ENCODE measurements at places on chromosomes 7 and 10. TPM values are rescaled to one million over a fixed set of nuclear protein-coding genes. Genes with fewer than 3 reads are reported as not detected.
A peak's percentile ranks its signal among the peaks of the same experiment; 100 is the strongest.

DNA sequence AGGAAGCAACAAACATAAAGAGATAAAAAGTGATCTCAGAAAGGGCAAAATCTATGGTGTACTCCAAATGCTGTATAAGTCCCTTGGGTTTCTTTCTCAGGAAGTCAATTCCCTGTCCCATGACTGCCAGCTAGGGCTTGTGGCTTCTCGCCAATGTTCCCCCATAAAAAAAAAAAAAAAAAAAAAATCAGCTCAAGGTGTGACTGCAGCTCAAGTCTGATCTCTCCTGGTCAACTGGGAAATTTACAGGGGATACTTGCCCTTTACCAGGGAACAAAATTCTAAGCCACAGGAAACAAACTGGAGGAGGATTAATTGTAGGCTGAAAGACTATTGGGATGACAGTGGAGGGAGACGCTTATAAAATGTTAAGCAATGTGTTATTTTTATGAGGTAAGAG, 76.0 kb downstream of the PCGF5 start:
- H3K4me3 ChIP-seq, result no peak overlapping the region
- H3K27ac ChIP-seq, result no peak overlapping the region
- no peak for DNase-seq
- H3K27me3 ChIP-seq, result no peaks in the 10 kb centered on the region
- no peaks in the 10 kb centered on the region for H3K36me3 ChIP-seq

Gene VGF
- not detected for total RNA-seq

DNA sequence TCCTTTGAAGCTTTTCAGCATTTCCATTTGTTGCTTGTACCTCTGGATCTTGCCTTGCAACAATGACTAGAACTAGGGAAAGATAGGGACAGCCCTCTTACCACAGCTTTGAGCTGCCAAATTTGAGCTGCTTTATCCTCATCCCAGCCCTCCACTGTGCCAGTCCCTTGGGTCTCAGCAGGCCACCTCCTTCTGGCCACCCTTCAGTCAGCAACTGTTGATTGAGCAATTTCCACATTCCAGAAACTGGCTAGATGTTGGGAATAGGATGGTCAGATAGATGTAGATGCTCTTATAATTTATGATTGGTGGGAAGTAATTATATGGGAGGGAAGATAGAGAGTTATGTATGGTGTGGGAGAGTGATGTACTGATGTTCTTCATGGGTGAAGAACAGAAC, 100.1 kb downstream of the ST7 start:
- H3K36me3 ChIP-seq, result no peaks in the 10 kb centered on the region
- H3K27ac ChIP-seq, result no peak overlapping the region
- H3K27me3 ChIP-seq, result no peaks in the 10 kb centered on the region
- no peak overlapping the region for H3K4me3 ChIP-seq
- H3K4me1 ChIP-seq, result no peaks in the 10 kb centered on the region

GRCh38 chr7:30091491-30091912, 43.3 kb upstream of the MTURN start:
- no peaks in the 10 kb centered on the region for H3K27me3 ChIP-seq
- H3K36me3 ChIP-seq, result peaks cover under 1% of the 10 kb centered on the region
- no peaks in the 10 kb centered on the region for H3K4me1 ChIP-seq
- H3K27ac ChIP-seq, result no peak overlapping the region

GRCh38 chr7:69635555-69636185, 37.4 kb downstream of the AUTS2 start:
- no peak overlapping the region for H3K4me3 ChIP-seq
- H3K36me3 ChIP-seq, result no peaks in the 10 kb centered on the region
- H3K4me1 ChIP-seq, result no peaks in the 10 kb centered on the region
- no peaks in the 10 kb centered on the region for H3K27me3 ChIP-seq
- H3K27ac ChIP-seq, result no peak overlapping the region

Gene C10orf120
- total RNA-seq, result not detected

DNA sequence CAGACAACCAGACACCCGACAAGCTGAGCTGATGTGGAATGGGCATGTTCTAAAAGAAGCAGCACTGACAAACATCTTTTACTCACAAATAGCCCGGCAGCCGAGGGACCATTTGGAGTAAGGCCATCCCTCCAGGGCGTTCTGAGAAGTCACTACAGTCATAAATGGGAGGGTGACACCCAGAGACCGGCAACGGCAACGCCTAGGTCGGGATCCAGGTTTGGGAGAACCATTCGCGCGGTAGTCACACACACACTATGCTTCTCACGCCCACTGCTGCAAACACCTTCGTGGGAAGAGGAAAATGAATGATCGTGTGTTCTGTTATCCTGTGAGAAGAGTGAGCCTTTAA, 9.8 kb downstream of the TNS3 start:
- H3K36me3 ChIP-seq, result no peaks in the 10 kb centered on the region
- DNase-seq, result no peak
- H3K27ac ChIP-seq, result peak overlapping the region; percentile 56
- H3K27me3 ChIP-seq, result peaks cover 42% of the 10 kb centered on the region
- peaks cover 55% of the 10 kb centered on the region for H3K4me1 ChIP-seq
- no peak overlapping the region for H3K4me3 ChIP-seq

DNA sequence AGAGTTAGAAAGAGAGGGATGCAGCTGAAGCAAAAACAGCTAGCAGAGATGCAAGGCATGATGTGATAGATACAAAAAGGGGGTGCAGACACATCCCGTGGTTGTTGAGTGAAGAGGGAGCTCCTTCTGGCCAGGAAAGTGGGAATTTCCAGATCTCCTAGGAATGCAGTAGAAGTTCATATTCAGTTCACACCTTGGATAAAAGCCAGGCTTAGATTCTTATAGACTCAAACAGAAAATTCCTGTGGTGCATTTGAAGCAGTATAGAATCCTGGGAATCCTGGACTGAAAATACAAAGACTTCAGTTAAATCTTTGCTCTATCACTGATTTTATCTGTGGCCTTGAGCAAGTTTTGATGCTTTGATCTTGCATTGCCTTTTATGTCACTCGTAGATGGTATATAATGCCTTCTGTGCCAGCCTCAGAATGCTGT, 33.9 kb downstream of the SGPL1 start:
- H3K36me3 ChIP-seq, result peaks cover 15% of the 10 kb centered on the region
- H3K27me3 ChIP-seq, result no peaks in the 10 kb centered on the region
- H3K4me3 ChIP-seq, result no peak overlapping the region
- DNase-seq, result no peak
- H3K4me1 ChIP-seq, result peaks cover 22% of the 10 kb centered on the region

- H3K27ac ChIP-seq, result no peak overlapping the region
- H3K36me3 ChIP-seq, result no peaks in the 10 kb centered on the region
- no peak for DNase-seq
- no peak overlapping the region for H3K4me3 ChIP-seq
- no peaks in the 10 kb centered on the region for H3K27me3 ChIP-seq
Observed at GRCh38 chr10:118760265-118760664, 5.5 kb upstream of the CACUL1 start.

- no peaks in the 10 kb centered on the region for H3K27me3 ChIP-seq
- peaks cover 12% of the 10 kb centered on the region for H3K36me3 ChIP-seq
- H3K27ac ChIP-seq, result no peak overlapping the region
- no peak overlapping the region for H3K4me3 ChIP-seq
- no peak for DNase-seq
Observed at GRCh38 chr7:114997487-114998404, 75.9 kb downstream of the MDFIC start.

DNA sequence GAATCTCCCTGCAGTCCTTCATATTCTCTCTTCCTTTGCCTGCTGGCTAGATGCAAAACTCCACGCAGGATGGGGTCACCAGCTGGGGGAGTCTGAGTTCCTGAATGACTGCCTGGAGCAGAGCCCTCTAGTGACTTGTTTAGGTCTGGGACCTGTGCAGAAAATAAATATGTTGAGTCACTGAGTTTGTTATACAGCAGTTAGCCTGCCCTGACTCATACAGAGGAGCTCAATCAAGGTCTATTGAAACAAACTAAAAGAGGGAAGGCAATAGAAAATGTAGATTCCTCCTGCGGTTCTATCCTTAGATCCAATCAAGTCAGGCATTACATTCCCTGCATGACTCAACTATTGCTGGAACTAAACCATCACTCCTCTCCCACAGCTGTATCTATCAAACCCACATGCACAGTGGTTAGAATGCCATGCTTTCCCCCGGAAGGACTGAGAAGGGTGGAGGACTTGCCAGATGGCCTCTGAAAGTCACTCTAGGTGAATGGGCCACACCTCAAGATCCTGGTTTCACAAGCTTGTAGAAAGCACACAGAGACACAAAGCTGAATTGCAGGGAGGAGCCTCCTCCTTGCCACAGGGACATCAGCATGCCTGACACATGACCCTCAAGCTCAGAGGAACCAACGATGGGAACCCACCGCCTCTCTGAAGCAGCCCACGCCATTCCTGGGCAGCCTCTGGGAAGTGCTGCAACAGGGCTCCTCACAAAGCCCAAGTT, 73.9 kb downstream of the SH3PXD2A start:
- DNase-seq, result no peak
- no peaks in the 10 kb centered on the region for H3K36me3 ChIP-seq
- peak overlapping the region; percentile 91 for H3K27ac ChIP-seq
- H3K27me3 ChIP-seq, result no peaks in the 10 kb centered on the region

Gene ABCA13
- 0.38 TPM for total RNA-seq

Gene MTPN
- total RNA-seq, result 182 TPM

- H3K36me3 ChIP-seq, result peaks cover 80% of the 10 kb centered on the region
- no peak for DNase-seq
- H3K27ac ChIP-seq, result no peak overlapping the region
- no peaks in the 10 kb centered on the region for H3K27me3 ChIP-seq
- H3K4me3 ChIP-seq, result no peak overlapping the region
Observed at GRCh38 chr7:1540776-1541271, 10.3 kb downstream of the MAFK start.

- no peaks in the 10 kb centered on the region for H3K36me3 ChIP-seq
- DNase-seq, result no peak
- H3K27me3 ChIP-seq, result no peaks in the 10 kb centered on the region
- peak overlapping the region; percentile 49 for H3K27ac ChIP-seq
- H3K4me3 ChIP-seq, result peak overlapping the region; percentile 50
Observed at GRCh38 chr10:17348011-17348500, 106.3 kb downstream of the ST8SIA6 start.

Gene VAX1
- 0.13 TPM for total RNA-seq

GRCh38 chr7:82745820-82746219, 302.2 kb upstream of the CACNA2D1 start:
- no peaks in the 10 kb centered on the region for H3K27me3 ChIP-seq
- no peak overlapping the region for H3K4me3 ChIP-seq
- H3K36me3 ChIP-seq, result no peaks in the 10 kb centered on the region
- no peak for DNase-seq
- H3K4me1 ChIP-seq, result no peaks in the 10 kb centered on the region

- H3K4me1 ChIP-seq, result no peaks in the 10 kb centered on the region
- no peaks in the 10 kb centered on the region for H3K27me3 ChIP-seq
- DNase-seq, result no peak
- no peaks in the 10 kb centered on the region for H3K36me3 ChIP-seq
- no peak overlapping the region for H3K27ac ChIP-seq
Observed at GRCh38 chr10:111429288-111430028, 352.6 kb downstream of the ADRA2A start.

DNA sequence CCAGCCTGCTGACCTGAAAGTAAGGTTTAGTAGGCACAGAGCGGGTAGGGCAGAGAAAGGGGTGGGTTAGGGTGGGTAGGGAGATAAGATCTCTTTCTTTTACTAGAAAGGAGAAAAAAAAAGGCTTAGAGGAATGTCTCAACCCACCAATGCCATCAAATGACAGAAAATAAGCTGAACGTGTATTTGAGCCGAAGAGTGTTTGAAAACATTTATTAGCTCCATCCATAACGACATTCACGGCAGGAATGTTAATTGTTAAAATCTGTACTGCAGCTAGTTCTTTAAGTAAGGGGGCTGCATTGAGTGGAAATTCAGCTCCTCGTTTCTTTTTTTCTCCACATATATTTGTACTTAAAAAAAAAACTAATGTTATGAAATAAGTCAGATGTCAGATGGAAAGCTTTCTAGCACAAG, 63.7 kb upstream of the ARID5B start:
- peaks cover 31% of the 10 kb centered on the region for H3K4me1 ChIP-seq
- H3K4me3 ChIP-seq, result no peak overlapping the region
- DNase-seq, result no peak
- no peaks in the 10 kb centered on the region for H3K27me3 ChIP-seq
- no peaks in the 10 kb centered on the region for H3K36me3 ChIP-seq
- peak overlapping the region; percentile 83 for H3K27ac ChIP-seq

DNA sequence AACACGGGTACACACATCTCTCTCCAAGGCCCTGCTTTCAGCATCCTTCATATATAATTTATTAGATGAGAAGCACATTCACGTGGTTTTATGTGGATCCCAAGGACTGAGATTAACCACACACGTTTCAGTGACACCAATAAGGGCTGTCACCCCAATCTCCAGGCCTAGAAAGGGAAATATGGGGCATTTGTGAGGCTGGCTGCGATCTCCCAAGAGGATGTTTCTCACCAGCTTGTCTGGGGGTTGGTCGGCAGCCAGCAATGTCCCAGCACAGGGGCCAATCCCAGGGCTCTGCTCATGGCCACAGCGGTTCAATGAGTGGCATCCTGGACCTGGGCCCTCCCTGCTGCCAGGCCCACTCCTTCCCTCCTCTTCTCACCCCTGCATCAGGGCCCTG, 115.5 kb downstream of the ITIH5 start:
- no peak for DNase-seq
- H3K36me3 ChIP-seq, result no peaks in the 10 kb centered on the region
- H3K4me3 ChIP-seq, result no peak overlapping the region
- peaks cover 36% of the 10 kb centered on the region for H3K4me1 ChIP-seq
- no peaks in the 10 kb centered on the region for H3K27me3 ChIP-seq

Gene NYAP1
- total RNA-seq, result 0.57 TPM

DNA sequence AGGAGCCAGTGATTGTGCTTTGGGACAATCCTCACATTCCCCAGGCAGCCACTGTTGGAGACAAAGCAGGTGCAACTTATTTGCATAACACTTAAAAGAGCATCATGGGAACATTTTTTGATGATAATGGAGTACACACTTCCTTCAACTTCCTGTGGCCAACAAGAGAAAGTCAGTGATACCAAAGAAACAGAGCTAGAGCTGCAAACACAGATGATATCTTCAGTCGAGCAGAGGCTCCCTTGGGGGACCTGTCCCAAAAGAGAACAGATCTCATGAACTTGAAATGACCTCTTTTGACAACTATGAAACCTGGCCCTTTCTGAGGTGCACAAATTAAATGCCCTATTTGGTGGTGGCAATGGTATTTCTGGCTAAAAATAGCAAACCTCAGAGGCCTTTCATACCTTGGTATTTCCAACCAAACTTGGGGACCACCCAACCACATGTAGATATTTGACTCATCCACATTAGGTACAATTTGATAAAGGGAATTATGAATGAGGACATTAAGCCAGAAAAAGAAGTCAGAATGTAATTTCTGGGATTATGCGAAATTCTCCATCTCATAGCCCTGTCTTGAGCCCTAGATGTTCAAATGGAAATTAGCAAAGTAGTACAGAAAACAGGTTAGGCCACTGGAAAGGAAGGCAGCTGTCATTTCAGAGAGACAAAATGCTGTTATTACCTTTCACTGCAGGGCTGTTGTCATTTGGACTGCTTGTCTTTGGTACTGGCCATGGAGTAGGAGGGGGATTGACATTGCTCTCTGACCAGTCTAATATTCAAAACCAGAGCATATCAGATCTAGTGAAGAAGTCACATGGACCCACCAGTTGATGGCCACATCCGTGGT, 146.2 kb downstream of the ICA1 start:
- no peak for DNase-seq
- no peak overlapping the region for H3K4me3 ChIP-seq
- H3K4me1 ChIP-seq, result no peaks in the 10 kb centered on the region
- no peak overlapping the region for H3K27ac ChIP-seq
- no peaks in the 10 kb centered on the region for H3K36me3 ChIP-seq
